ENCODE measurements at places on chromosomes 11 and 22. TPM values are rescaled to one million over a fixed set of nuclear protein-coding genes. Genes with fewer than 3 reads are reported as not detected.

Gene SMIM38
- not detected for total RNA-seq

Gene SLC22A9
- total RNA-seq = not detected

Gene OR8D1
- total RNA-seq = not detected

Gene GAL3ST1
- not detected for total RNA-seq

Gene PHOX2A
- total RNA-seq = not detected

Gene EIF4G2
- total RNA-seq = 706 TPM

Gene CBX6
- 46.7 TPM for total RNA-seq

Gene ZFP91
- 37.2 TPM for total RNA-seq

Gene FAM227A
- total RNA-seq = not detected

Gene SLC7A4
- not detected for total RNA-seq

Gene RIMBP3C
- total RNA-seq = 0.35 TPM

Gene GSTT2B
- 3.5 TPM for total RNA-seq

Gene UPB1
- total RNA-seq = not detected

Gene KDM4D
- 3.2 TPM for total RNA-seq

Gene ARFGAP2
- total RNA-seq = 66.5 TPM

Gene SYT7
- total RNA-seq = 1.8 TPM

Gene GRIA4
- total RNA-seq = not detected

Gene OR5T1
- not detected for total RNA-seq

Gene PARVB
- 54.5 TPM for total RNA-seq

Gene MUC6
- not detected for total RNA-seq

Gene NELL1
- not detected for total RNA-seq

Gene RAB38
- not detected for total RNA-seq
